ENCODE measurements at places on chromosomes 3 and 15.

DNA sequence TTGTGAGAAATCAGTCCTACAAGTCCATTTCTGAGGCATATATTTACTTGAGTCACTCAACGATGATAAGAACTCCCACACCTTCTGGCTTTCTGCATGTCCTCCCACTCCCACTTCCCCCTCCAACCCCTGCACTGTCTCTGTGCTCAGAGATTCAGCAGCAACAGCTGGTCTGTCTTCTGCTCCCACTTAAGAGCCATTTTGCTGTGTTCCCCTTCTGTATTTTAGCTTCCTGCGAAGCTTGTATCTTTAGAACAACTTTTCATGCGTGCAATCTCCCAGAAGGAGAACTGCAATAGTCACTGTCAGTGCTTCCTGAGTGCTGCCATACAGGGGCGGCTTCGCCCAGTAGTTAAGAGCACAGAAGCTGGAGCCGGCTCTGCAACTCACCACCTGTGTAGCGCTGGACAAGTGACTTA is 90.0 kb upstream of the SPATA12 start:
- no peak for DNase-seq

DNA sequence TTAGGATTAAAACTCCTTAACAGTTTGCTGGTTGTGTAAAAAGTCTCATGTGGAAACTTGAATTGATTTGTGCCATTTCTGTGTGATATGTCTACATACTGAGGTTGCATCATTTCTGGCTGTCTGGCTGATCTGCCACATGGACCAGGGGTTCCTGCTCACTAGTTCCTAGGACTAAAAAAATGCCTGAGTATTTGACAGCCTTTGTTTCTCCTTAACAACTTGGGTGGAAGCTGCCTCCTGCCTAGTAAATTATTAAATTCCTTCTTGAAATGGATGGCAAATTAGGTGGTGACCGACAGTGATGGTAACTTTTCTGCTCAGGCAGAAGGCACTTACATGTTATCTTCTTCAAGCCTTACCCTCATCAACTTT is 226.9 kb upstream of the MRPL3 start:
- DNase-seq, result no peak

- DNase-seq, result no peak
These were observed 27.7 kb downstream of the BLM start for GRCh38 chr15:90744759-90745402.

DNA sequence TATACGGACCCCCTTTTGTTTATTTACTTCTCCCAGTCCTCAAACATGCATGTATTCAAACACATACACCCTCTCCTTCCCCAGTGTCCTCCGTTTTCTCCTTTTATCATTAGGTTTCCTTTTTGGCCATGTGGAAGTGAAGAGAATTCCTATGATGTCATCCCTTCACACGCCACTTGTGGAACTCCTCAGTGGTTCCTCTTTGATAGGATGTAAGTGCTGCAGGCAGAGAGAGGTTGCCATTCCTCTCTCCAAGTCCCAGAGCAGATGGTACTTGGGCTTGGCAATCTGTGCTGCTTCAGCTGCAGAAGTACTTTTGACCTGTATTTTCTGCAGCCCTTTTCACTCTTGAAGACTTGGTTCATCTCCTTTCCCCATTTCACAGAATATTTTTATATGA is 32.9 kb upstream of the CRTC3 start:
- no peak for DNase-seq

DNA sequence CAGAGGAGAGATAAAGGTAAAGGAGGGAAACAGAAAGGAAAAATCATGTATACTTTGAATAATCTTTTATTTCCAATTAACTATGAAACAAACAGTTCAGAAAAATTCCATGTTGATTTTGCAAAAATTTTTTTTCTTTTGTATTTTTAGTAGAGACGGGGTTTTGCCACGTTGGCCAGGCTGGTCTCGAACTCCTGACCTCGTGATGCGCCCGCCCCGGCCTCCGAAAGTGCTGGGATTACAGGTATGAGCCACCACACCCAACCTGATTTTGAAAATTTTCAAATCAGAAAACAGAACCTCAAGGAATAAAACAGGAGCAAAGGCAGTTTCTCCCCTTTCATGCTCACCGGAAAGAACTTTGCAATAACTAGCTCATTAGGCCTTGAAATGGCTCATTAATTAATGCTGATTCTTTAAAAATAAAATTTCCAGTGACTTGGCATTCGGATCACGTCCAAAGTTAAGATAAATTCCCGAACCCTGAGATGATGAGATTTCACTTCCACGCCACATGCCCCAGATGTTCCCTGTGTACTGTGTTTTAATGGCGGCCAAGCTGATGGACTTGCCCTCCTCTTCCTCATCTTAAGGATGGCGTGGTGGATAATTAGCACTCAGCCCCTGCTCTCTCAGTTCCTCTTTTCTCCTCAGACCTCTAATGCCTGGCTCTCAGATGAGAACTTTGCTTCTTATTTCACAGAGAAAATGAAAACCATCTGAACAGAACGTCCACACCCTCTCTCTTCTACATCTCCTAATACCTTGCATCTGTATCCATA is 10.8 kb downstream of the BCL2L10 start:
- DNase-seq, result no peak

DNA sequence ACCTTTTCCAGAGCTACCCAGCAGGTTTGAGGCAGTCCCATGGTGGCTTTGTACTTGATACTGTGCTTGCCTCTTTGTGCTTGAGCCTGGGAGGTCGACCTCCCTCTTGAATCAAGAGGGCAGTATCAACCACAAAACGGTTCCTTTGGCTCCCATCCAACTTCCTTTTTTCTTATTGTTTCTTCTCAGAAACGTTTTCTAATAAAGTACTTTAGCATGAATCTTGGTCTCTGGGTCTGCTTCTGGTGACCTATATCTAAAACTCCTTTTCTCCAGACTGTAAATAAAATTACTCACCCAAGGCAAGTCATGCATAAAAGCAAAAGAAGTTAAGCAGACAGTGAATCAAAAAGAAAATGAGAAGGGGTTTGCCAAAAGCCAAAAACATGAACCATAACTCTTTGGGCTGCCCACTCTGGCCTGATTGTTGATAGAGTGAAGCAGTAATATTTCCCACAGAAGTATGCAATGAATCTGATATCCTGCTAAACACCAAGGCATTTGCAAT is 112.2 kb upstream of the SLC4A7 start:
- DNase-seq, result no peak

DNA sequence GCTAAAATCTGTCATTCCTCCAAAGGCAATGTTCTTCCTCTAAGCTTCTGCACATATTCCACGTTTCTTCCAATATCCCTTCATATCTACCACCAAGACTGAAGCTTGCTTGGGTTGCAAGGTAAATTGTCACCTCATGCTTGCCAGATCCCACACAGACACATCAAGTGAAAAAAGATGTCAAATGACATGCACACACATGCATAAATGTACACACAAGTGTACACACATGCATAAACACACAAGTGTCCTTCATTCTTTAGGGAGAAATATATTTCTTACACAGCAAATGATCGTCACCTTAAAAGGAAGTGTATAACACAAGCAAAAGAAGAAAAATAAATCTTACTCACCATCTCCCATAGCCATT is 59.4 kb downstream of the CLASP2 start:
- DNase-seq, result no peak

DNA sequence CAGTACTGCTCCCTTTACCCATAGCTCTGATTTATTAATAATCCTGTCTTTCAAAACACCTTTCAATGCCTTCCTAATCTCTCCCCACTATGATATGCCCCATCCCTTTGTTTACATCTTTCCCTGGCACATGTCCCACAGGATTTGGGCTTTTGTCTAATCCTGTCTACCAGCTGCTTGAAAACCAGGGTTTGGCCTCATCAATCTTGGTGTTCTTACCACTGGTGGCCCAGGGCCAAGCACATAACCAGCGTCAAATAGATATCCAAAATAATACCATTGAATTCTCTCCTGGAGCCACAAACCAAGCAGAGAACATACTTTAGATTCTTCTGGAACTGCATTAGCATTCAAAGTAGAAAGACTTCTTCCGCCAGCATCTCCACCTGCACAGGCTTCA is 104.8 kb upstream of the PPP2R3A start:
- no peak for DNase-seq
